ENCODE measurements at places on chromosomes 12 and 14.
A peak's percentile ranks its signal among the peaks of the same experiment; 100 is the strongest.

DNA sequence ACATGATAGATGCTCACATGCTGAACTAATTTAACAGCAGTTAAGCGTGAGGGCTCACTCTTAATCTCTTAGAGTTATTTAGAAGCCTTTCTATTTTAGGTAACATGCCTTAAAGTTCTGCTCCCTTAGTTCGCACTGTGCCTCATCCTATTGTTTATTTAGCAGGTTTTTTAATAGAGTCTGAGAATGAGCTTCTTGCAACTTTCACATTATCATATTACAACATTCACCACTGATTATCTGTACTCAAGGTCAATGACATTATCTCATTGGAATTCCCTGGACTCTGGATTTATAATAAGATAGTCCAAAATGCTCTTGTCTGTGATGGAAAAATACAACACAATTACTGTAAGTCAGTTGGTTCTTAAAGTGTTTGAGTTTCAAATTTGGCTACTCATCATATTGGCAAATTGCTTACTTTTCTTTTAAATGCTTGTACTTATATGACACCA is 183.6 kb upstream of the SLC38A2 start:
- DNase-seq = no peak

DNA sequence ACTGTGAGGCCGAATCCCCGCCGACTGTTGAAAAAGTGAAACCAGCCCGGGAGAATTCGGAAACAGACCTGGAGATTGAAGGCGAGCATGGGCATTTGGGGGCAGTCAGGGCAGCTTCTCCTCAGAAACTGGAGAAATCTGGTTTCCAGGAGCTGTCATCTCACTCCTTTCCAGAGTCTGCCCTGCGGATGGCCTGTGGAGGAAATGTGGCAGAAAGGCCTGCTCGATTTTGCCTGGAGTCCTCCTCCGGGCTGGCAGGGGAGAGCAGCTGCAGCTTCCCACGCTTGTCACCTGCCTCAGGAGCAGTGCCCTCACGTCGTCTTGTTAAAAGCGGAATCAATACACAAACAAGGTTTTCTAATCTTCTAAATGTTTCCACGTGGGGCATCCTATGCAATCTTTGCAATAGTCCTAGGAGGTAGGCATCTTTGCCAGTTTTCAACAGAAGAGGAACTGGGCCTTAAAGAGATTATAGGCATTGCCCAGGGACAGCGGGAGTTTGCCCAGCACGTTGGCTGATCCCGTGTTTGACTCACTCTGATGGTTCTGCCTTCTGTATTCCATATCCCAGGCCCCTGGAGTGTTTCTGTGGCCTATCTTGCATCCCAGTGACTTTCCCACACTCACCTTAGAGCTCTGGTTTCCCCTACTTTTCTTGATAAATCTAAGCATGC is 2.3 kb downstream of the LRRC74A start:
- DNase-seq = no peak

DNA sequence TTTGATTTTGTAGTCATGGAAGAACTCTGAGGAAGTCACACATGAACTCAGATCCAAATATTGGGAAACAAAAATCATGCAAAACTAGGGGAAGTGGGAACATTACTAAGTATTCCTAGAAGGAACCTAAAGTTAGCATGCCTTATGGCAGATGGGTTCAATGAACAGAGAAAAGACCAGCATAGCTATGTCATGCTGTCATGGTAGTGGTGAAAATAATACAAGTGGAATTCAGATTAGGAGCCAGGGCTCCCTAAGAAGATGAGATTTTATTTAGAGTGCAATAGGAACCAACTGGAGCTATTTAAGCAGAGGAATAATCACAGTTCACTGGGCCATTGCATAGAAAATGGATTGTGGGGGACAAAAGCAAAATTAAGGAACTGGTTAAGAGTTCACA is 134.0 kb downstream of the DIO2 start:
- no peak for DNase-seq

DNA sequence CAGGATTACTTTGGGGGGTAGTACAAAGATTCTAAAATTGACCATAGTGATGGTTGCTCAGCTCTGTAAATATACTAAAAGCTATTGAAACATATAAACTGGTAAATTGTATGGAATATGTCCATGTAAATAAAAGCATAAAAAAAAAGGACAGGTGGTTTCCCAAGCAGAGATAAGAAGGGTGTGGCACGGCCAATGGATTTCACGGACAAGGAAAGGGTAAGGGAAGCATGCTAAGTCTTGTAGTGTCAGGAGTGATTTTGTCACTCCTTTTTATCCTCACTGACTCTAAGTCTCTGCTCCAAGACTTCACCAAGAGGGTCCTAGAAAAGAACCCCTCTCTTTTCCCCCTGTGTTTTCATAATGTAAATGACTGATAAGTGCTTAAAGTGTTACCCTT is 229.2 kb downstream of the SPTSSA start:
- DNase-seq = no peak

DNA sequence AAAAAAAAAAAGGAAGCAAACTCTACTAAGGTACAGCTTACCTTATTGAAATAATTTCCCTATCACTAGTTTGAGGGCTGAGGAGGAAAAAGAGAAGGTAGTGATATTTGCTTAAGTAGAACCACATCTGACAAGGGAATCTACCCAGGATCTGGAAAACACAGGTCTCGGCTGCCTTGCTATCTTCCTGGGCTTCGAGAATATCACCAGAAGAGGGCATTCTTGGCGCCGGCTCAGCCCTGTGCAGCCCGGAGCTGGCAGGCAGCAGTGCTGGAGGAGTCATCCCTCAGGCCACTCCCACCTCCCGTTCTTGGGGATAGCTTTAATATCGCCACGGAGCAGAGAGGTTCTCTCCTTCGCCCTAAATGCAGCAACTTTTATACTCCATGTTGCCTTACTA is 1181.2 kb downstream of the VRK1 start:
- peak; percentile 63 for DNase-seq

GRCh38 chr12:26854031-26854390 is 21.0 kb upstream of the ITPR2 start:
- DNase-seq = no peak

- no peak for DNase-seq
These were observed 21.2 kb upstream of the HSPB8 start for GRCh38 chr12:119157528-119157927.

Measured in T-helper 17 cell (primary cell).